ENCODE measurements at places on chromosomes 2 and 18. TPM values are rescaled to one million over a fixed set of nuclear protein-coding genes. Genes with fewer than 3 reads are reported as not detected.

The KCNE4 gene
- total RNA-seq, result 3.7 TPM

The FANCL gene
- 17.5 TPM for total RNA-seq

The RAB6C gene
- total RNA-seq, result not detected

DNA sequence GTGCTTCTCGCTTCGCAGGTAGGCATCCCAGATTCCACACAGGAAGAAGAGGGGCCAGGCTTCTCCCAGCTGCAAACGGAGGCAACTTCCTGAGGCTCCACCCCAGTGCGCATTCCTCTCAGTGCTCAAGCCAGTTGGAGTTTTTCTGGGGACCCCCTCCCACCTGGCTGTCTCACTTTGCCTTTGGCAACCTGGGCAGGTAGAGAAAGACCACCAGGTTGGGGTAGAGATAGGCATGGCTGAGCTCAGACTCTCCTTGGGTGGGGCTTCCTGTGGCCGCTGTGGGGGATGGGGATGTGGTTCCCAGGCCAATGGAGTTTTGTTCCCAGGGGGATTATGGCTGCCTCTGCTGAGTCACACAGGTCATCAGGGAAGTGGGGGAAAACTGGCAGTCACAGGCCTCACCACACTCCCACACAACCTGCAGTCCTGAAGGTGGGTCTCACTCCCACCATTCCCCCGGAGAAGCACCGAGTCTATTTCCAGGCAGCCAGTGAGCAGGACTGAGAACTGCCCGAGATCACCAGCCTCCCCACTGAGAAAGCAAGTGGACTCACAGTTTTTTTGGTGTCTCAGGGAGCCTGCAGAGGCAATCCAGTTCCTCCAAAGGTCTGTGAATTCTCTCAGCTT, 38.1 kb downstream of the SLC39A10 start:
- DNase-seq, result no peak
- no peak overlapping the region for H3K27ac ChIP-seq
- H3K27me3 ChIP-seq, result no peaks in the 10 kb centered on the region
- no peak overlapping the region for H3K4me3 ChIP-seq

- no peaks in the 10 kb centered on the region for H3K36me3 ChIP-seq
- DNase-seq, result no peak
- H3K4me1 ChIP-seq, result no peaks in the 10 kb centered on the region
- no peaks in the 10 kb centered on the region for H3K27me3 ChIP-seq
- no peak overlapping the region for H3K4me3 ChIP-seq
Measured at GRCh38 chr2:168679081-168679480, 123.4 kb upstream of the NOSTRIN start.

- DNase-seq, result no peak
- no peaks in the 10 kb centered on the region for H3K36me3 ChIP-seq
- no peak overlapping the region for H3K27ac ChIP-seq
- no peak overlapping the region for H3K4me3 ChIP-seq
Measured at GRCh38 chr2:73821227-73821626, 7.5 kb upstream of the STAMBP start.

The PID1 gene
- 7.3 TPM for total RNA-seq

The RESP18 gene
- total RNA-seq, result not detected

- no peak overlapping the region for H3K4me3 ChIP-seq
- peaks cover 7% of the 10 kb centered on the region for H3K4me1 ChIP-seq
- H3K36me3 ChIP-seq, result no peaks in the 10 kb centered on the region
- DNase-seq, result no peak
Measured at GRCh38 chr2:80473796-80474195, 169.2 kb upstream of the LRRTM1 start.

The CASP10 gene
- 7.4 TPM for total RNA-seq

GRCh38 chr18:56248610-56249235, 389.7 kb downstream of the TXNL1 start:
- peaks cover 8% of the 10 kb centered on the region for H3K4me1 ChIP-seq
- no peak overlapping the region for H3K27ac ChIP-seq
- DNase-seq, result no peak
- H3K27me3 ChIP-seq, result no peaks in the 10 kb centered on the region
- no peak overlapping the region for H3K4me3 ChIP-seq

DNA sequence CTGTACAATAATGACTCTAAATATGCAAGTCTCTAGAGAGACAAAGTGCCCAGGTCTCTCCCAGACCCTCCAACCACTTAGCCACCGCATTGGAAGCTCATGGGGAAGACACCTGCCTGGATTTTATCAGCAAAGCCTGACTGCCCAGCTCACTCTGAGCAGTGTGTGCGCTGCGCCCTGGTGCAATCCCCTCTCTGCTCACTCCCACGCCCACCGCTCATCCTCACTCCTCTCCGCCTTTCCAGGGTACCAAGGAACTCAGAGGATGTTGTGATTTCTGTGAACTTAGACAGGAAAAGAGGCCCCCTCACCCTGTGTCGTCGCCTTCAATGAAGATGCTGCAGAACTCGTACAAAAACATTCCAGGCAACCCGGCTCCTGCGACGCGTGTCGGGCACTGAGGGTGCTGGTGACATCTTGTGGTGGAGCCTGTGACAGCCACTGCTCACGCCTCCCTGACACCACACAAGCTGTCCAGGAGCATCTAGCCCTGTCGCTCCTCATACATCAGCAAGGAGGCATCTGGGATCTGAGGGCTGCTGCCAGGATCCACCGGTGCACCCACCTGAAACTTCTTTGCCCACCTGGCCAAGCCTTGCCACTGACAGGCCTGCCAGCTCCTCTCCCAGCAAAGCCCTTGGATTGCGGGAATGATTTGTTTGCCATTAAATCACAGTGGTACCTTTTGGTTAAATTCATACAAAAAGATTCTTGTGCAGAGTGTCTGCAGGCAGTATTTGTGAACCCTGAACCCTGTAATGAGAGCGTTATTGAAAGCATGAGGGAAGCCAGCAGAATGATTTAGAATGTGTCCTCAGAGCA, 220.4 kb downstream of the ZNF516 start:
- no peaks in the 10 kb centered on the region for H3K4me1 ChIP-seq
- no peak overlapping the region for H3K4me3 ChIP-seq
- DNase-seq, result no peak
- H3K27ac ChIP-seq, result no peak overlapping the region
- H3K27me3 ChIP-seq, result no peaks in the 10 kb centered on the region

The TMEM178A gene
- 1.3 TPM for total RNA-seq

GRCh38 chr18:55249550-55249949, 290.3 kb upstream of the CCDC68 start:
- H3K36me3 ChIP-seq, result peaks cover 32% of the 10 kb centered on the region
- no peak overlapping the region for H3K4me3 ChIP-seq
- peaks cover 7% of the 10 kb centered on the region for H3K4me1 ChIP-seq

- no peak overlapping the region for H3K27ac ChIP-seq
- H3K4me3 ChIP-seq, result no peak overlapping the region
- no peaks in the 10 kb centered on the region for H3K27me3 ChIP-seq
- H3K4me1 ChIP-seq, result no peaks in the 10 kb centered on the region
- H3K36me3 ChIP-seq, result no peaks in the 10 kb centered on the region
Measured at GRCh38 chr2:79085382-79085781, 2.4 kb downstream of the REG1B start.

The EFHD1 gene
- 42.2 TPM for total RNA-seq

DNA sequence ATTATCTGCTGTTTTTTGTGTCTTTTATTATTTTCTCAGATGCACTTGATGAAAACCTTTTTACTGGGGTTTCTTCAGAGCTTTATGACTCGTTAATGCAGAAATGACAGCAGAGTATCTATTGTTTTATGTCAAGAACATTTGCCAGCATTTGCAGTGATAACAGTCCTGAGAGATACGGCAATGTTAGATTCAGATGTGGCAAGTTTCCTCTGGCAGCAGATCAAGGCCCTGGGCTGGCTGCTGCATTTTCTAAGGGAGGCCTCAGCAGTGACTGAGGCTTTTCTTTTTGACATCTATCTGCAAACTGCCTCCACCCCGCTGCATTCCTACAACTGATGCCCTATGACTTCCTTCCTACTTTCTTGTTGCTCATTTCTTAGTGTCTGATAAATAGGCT, 40.2 kb downstream of the EFEMP1 start:
- peak overlapping the region; percentile 21 for H3K27ac ChIP-seq
- H3K4me3 ChIP-seq, result no peak overlapping the region
- H3K27me3 ChIP-seq, result no peaks in the 10 kb centered on the region
- no peaks in the 10 kb centered on the region for H3K4me1 ChIP-seq

- no peak overlapping the region for H3K4me3 ChIP-seq
- H3K36me3 ChIP-seq, result no peaks in the 10 kb centered on the region
- DNase-seq, result no peak
- H3K4me1 ChIP-seq, result no peaks in the 10 kb centered on the region
Measured at GRCh38 chr2:134440336-134440909, 186.6 kb downstream of the MGAT5 start.

DNA sequence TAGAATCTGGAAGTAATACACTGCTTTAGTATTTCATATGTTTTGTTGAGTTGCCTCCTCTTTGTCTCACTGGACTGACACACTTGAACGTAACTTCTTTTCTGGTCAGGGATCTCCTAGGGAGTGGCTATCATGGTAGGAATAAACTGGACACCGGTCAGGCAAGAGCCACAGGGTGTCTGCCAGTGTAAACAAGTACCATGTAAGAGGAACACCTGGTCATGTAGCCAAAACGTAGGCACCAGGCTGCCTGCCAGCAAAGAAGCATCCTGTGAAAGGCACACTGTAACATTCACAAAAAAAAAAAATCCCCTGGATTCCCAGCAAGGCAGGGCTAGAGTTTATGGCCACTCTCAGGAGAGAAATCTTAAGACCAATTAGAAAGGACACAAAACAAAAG, 372.8 kb upstream of the RND3 start:
- no peak overlapping the region for H3K4me3 ChIP-seq
- DNase-seq, result no peak
- H3K36me3 ChIP-seq, result no peaks in the 10 kb centered on the region

Measured in heart left ventricle (tissue), 16 donors.